Activated naive CD8-positive, alpha-beta T cell treated with anti-CD3 and anti-CD28 coated beads for 36 hours (primary cell): ENCODE measurements at places on chromosomes 5 and 9.

- no peak for DNase-seq
These were observed 13.1 kb upstream of the SERINC5 start for GRCh38 chr5:80268916-80269315.

DNA sequence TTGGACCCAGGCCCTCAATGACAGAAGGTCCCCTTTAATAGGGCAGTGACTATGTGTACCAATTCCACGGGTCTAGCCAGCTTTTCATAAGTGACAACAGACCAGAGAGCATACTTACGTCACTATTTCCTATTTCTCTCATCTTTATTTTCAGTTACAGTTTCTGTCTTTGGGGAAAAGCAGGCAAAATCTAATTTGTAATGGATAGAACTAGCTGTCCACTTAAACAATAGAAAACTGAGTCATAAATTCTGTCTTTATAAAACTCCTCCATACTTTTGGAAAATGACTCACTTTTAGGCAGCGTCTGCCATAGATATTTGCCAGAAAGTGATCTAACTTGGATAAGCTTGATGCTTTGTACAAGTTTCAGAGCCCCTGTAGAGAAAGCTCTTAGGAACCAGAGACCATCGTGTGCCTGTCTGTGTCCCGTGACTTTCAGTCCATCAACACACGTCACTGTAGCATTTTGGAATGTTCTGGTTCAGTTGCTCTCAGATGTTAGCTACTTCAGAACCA lies 101.9 kb downstream of the F2RL2 start:
- no peak for DNase-seq

DNA sequence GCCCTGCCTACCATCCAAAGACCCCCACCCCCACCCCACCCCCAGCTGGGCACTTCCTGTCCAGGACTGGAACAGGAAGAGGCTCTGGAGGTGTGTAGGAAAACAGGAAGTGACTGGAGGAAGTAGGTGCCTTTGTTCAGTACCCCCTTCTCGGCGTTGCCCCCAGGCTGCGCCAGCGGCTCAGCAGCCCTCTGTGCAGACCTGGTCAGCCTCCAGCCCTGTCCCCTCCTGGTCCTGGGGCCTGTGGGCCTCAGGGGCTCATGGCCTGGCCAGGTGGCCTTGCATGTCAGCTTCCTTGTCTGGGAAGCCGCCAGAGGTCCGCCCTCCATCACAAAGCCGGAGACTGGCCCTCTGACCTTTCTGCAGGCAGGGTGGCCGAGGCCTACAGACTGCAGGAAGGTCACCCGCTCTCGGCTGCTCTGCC lies 26.0 kb downstream of the FLT4 start:
- no peak for DNase-seq

DNA sequence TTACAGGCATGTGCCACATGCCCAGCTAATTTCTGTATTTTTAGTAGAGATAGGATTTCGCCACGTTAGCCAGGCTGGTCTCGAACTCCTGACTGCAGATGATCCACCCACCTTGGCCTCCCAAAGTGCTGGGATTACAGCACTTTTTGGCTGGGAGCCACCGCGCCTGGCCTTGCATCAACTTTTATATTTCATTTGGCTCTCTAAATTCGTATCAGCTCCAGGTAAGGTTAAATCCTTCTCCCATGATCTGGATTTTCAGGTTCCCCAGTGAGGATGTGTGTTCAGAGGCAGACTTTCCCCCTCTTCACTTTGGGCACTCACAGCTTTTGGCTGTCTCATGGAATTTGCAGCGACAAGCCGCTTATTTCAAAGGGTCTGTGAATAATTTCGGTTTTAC lies 16.8 kb upstream of the RNF38 start:
- DNase-seq = no peak

DNA sequence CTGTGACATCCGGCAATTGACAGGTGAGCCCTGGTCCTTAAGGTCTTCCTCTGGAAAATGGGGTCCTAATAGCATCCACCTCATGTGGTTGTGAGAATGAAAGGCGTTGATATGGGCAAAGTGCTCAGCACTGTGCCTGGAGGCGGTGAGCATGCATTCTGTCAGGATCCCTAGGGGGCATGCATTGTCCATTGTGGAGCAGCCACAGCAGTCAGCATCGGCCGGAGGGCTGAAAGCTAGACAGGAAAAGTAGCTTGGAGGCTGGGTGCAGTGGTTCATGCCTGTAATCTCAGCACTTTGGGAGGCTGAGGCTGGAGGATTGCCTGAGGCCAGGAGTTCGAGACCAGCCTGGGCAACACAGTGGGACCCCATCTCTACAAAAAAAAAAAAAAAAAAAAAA lies 122.2 kb downstream of the LHX2 start:
- DNase-seq = no peak

DNA sequence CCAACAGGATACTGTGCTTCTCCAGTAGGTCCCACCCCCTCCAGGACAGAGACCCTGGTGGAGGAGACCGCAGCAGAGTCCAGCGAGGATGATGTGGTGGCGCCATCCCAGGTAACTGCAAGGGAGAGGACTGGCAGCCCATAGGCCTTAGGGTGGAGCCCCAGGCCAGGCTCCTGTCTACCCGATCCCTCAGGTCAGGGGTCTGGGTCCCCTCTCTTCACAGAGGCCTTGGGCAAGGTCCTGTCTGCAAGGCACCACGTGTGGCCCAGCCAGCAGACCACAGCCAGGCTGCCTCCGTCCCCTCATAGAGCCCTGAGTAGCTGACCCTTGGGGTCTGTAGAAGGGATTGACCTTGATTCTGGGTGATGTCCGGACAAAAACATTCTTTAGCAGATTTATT lies 20.0 kb downstream of the CD74 start:
- DNase-seq = no peak

DNA sequence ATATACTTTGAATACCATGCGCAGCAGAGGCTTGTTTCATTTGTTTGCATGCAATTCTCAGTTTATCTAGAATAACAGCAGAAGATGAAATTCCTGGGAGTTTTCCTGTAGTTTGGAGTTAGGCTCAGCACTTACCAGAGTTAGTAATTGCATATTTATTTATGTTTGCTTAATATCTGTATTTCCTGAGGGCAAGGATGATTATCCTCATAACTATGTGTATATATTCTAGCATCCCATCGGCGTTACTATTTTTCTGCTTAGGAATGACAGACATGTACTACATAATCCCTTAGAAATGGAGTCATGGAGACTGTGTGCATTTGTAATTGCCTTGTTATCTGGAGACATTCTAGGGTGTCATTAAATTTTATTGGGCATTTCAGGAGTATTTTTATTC lies 1184.8 kb downstream of the DTWD2 start:
- DNase-seq = no peak

GRCh38 chr5:115349001-115349817 lies 52.8 kb upstream of the CCDC112 start:
- no peak for DNase-seq

DNA sequence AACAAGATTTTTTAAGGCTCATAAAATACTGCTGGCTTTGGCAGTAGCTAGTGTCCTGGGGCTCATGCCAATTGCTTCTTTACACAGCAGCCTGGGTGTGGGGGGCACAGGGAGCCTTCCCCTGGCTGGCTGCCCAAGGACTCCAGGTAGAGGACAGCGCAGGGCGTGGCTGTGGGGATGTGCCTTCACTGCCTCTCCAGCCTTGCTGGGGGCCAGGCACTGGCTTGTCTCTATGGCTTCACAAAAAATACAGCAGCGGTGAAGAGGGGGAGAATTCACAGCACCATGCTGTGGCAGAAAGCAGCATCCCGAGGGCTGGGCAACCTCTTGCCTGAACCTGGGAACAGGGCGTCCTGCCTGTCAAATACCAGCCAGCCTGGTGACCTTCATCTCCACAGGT lies 57.4 kb downstream of the DAP start:
- no peak for DNase-seq

DNA sequence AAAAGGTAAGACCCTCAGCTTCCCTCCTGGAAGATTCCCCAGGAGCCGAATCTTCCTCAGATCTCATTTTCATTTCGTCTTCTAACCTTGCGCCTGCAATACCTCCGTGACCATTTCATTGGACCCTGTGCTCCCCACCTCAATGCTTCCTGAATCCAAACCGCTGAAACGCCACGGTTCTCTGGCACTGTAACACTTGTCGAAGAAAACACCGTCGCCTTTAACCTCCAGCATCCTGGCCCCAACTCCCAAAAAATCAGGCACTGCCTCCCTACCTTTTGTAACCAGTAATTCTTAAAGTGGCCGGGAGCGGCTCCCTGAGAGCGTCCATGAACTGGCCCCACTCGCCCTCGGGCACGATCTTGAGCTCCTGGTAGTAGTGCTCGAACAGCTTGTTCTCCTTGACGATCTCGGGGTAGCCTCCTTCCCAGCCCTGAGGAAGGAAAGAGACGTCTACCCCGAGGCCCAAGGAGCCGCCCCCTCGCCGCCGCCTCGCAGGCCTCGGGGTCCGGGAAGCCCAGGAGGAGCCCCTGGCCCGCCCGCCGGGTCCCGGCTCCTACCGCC lies 438 bp downstream of the NSUN2 start:
- DNase-seq = no peak

DNA sequence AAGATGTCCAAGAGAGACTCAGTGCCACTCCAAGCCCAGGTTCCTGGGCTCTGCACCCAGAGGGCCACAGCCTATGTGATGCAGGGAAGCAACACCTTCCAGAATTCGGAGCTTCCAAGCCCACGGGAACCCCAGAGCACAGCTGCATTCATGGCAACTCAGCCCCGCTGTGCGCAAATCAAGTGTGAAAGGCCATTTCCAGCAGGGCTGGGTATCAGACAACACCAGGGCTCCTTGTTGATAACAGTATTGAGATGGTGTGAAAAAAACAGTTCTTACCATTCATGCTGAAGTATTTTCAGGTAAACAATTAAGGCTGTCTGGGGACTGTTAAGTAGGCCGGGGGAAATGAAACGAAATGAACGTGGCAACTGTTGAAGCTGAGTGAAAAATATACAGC lies 10.1 kb downstream of the ROR2 start:
- no peak for DNase-seq

GRCh38 chr5:14184725-14185124 lies 41.6 kb downstream of the TRIO start:
- no peak for DNase-seq

- DNase-seq = no peak
These were observed 4.8 kb downstream of the MYOT start for GRCh38 chr5:137872466-137872865.
